ENCODE measurements at places on chromosomes 11 and 22.

DNA sequence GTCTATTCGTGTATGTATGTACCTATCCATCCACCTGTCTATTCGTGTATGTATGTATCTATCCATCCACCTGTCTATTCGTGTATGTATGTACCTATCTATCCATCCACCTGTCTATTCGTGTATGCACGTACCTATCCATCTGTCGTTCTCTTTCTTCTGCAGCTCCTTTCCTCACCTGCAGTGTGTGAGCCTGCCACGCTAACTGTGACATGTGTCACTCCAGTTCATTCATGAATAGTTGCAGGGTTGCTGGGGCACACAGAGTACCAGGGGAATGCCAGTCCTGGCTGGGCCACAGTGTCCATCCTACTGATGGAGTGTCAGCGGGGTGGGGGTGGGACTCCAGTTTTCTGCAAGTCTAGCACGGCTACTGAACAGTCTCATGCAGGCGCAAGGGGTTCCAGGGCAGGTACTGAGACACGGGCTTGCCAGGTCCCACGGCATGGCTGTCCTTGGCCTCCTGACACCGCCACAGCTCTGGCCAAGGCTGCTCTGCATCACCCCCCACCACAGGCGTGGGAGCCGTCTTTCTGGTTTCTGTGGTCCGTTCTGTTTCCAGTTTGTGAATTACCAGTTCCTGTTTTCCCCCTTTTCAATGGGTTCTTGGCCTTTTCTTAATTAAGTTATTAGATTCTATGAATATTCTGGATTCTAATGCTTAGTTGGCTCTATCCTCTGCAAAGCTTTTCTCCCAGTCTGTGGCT lies 88.8 kb upstream of the CLDN5 start:
- peak; percentile 82 for DNase-seq

DNA sequence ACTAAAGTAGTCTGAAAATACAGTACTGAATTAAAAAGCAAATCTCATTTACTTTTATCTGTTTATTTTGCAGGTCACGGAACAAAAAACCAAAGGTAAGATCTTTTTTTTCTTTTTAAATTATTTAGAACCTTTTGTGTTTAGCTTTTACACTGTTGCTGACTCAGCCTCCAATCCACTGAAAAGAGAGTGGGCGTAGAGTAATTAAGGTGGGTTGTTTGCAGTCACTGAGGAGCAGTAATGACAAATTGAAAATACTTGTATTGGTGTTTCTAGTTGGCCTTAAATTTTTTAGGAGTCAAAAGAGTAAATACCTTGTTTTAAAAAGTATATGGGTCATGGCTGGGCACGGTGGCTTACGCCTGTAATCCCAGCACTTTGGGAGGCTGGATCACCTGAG lies 73.4 kb downstream of the TNRC6B start:
- DNase-seq, result no peak

DNA sequence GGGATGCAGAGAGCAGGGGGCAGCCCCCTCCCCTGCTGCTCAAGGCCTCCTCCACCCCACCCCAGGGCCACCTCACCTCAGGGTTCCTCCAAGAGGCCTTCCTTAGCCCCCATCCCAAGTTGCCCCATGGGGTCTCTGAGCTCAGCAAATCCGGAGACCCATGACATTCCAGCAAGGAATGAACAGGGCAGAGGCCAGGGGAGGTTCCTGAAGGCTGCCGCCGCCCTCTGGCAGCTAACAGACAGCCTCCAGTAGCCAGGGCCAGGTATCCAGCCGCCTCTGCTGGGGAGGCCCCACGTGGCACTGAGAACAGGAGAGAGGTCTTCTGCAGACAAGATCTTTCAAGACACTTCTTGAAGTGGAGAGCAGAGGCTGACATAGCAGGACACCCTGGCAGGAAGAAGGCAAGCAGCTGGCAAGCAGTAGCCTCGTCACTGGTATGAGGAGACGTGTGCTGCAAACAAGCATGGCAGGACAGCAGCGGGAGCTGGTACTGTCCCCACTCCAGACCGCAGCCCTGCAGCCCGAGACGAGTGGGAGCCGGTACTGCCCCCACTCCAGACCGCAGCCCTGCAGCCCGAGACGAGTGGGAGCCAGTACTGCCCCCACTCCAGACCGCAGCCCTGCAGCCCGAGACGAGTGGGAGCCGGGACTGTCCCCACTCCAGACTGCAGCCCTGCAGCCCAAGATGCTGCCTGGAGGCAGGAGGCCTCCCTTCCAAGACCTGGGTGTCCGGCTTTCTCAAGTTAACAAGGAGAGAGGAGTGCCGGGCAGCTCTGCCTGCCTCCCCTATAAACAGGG lies 190.6 kb downstream of the IGLL1 start:
- no peak for DNase-seq

GRCh38 chr11:57527056-57527631 lies 3.4 kb downstream of the TIMM10 start:
- peak; percentile 30 for DNase-seq

DNA sequence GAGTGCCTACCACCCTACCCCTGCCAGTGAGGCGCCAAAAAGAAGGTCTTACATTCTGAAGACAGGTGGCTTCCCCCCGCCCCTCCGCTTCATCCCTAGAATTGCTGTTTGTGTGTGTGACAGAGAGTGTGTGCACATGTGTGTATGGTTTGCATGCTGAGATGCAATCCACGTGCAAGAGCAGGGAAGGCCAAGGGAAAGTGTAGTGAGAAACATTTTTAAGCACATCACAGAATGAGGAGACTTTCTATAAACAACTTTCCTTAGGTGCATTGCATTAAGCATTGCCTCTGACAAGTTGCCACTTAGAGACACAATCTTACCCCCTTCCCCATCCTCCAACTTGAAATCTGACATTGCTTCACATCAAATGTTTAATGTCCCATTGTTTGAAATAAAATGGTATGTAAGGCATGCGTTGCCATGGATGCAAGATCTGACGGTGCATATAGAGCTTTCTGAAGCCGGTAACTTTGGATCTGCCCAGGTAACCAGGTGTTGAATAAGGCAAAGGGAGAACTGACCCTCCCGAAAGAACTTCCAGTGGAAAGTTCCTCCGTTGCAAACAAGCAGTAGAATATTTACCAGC lies 21.4 kb downstream of the FJX1 start:
- DNase-seq, result no peak

DNA sequence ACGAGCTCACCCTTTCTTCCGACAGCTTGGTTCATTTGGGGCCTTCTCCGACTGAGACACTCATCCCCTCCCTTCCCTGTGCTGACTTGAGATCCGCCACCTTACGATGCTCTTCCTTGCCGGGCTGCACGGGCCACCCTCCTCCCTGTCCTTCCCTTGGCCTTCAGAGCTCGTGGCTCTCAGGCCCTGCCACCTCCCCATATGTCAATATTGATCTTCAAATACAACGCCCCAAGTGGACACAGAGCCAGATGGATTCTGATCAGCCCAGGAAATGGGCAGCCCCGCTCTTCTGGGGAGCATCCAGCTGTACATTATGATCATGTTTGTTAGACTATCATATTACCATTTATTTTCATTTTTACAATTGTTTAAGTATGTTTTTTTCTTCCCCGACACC lies 812.8 kb downstream of the TBC1D22A start:
- DNase-seq, result no peak

DNA sequence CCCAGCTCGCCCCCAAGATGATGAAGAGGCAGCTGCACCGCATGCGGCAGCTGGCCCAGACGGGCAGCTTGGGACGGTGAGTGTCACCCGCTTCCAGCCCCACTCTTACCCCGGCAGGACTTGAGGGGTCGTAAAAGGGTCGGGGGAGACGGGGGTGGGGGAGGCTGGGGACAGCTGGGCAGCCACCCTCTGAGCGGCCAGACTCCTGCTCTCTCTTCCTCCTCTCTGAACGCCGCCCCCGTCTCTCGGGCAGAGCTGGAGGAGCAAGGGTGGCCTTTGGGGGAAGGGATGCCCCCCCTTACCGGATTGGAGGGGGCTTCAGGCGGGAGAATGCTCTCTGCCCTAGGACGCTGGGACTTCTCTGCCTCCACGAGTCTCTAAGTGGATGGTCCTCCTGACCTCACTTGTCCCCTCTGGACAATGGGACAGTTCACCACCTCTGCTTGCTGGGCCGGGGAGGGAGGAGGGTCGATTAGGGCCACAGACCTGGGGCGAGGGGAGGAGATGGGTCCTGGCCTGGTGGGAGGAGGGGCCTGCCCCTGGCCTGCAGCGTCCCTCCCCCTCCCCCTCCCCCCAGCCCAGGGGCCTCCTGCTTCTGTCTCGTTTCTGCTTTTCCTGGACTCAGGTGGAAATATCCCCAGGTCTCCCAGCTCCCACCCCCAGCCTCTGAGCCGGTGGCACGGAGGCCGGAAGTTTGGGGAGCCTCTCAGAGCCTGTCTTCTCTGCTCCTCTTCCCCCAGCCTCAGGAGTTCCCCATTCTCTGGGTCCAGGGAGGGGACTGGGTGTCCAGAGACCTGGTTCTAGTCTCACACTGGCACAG lies 512 bp downstream of the SH3BP1 start:
- DNase-seq, result peak; percentile 31

DNA sequence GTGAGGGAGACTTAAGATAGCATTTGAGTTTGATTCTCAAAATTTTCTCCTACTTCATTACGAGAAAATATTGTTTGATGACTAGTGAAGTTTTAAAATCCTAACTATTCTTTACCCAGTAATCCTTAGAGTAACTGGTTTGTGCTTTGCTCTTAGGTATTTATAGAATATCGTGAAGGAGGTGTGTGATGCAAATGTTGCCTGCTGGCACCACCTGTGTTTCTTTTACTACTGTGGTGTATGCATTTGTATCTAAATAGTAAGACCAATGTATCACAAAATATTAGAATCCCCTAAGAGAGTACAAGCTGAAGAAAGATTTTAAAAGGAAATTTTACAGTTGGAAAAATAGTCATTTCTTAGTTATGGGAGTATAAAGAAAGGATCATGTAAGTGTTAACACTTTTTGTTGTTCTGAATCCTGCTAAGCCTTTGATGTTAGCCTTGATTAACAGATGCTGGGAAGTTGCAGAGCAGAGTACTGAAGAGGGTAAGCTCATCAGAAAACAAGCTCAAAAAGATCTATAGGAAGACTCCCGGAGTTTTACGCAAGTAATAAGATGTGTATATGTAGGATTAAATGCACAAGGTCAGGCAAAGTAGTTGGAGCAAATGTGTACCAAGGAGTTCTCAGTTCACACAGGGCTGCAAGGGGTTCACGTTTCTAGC lies 102.2 kb upstream of the SLC6A5 start:
- no peak for DNase-seq

DNA sequence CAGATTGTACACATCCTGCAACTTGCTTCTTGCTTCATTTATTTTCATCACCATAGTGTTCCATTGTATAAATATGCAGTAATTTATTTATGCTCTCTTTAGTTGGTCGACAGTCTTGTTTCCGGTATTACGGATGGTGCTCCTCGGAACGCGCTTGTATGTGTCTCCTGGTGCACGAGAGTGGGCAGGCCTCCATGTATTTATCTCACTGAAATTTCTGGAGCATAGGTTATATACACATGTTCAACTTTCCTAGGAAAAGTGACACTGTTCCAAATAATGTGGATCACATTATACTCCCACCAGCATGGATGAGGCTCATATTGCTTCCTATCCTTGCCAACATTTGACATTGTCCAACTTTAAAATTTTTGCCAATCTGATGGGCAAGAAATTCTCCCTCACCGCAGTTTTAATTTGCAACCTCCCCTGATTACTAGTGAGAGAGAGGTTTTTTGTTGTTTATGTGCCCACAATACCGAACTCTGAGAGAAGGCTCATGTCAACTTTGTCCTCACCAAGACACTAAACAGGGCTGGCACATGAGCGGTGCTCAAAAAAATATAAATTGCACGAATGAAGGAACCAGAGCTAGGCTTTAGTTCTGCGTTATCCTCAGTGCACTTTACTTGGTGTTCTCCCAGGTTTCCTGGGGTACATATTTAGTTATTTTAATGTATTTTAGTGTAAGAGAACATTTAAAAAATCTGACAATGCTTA lies 3.8 kb downstream of the CSNK2A3 start:
- no peak for DNase-seq

DNA sequence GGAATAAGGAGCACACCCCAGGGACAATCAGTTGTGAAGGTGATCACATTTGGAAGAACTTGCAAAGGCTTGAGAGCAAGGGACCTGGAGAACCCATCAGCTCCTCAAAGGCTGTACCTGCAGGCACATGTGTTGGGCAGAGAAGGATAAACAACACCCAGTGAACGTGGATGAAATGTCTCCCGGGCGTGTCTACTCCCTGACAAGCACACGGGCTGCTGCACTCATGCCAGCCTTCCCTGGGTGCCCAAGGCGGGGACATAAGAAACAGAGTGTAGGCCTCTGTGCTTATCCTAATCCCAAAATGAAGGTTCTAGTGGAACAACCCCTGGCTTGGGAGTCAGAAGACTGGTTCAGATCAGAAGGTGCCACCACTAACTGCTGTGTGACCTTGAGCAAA lies 46.7 kb downstream of the DSCAML1 start:
- no peak for DNase-seq

DNA sequence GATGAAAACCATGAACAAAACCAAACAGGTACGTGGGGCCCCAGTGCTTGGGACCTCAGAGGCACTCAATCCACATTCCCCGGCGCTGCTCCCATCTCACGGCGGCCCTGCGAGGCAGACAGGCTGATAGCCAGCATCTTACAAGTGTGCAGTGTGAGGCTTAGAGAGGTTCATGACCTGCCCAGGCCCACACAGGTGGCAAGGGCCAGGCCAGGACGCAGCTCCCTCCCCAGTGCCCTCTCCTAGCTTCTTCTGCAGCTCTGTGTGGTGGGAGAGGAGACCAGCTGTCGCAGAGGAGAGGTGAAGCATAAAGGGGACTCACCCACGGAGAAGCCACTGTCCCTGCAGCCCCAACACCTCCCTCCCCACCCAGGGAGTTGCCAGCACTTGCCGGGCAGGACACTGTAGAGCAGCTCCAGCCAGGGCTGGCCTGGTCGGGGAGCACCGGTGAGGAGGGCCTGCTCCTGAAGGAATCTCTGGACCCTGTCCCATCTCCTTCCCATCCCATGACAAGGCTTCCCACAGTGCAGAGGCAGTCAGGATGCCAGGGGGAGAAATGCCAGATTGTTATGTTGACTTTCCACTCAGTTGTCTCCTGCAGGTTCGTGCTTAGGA lies 92.4 kb upstream of the TMEM45B start:
- DNase-seq, result no peak

DNA sequence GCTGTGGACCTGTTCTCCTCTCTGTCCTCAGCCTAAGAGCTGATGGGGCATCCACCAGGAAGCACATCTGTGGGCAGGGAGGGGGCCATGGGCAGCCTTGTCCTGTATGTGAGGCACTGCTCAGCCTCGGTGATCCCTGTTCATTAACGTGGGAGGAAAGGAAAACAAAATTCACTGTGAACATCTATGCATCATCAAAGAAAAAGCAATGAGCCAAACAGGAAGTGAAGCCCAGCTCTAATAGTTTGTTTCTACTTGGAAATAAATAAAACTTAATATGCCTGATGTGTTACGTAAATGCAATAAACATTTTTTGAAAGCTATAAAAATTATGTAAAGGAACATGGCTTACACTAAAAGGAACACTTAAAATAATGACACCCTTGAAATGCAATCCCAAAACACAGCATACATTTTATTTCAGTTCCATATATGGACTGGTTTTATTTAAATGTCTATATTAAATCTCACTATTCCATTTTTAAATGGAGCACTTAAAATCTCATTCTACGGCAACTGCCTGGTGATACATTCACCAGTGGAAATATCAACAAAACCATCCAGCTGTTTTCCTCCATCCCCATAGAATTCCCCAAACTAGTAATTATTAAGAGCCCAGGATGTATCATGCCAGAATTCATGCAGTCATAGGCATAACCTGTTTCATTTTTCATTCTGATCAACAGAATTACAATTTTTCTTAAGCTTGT lies 78.3 kb downstream of the ZNF280B start:
- no peak for DNase-seq

All from MV-4-11 (cell line).